Mesenchymal stem cell (in vitro differentiated cells and primary cell): ENCODE measurements at places on chromosomes 5 and 9.

DNA sequence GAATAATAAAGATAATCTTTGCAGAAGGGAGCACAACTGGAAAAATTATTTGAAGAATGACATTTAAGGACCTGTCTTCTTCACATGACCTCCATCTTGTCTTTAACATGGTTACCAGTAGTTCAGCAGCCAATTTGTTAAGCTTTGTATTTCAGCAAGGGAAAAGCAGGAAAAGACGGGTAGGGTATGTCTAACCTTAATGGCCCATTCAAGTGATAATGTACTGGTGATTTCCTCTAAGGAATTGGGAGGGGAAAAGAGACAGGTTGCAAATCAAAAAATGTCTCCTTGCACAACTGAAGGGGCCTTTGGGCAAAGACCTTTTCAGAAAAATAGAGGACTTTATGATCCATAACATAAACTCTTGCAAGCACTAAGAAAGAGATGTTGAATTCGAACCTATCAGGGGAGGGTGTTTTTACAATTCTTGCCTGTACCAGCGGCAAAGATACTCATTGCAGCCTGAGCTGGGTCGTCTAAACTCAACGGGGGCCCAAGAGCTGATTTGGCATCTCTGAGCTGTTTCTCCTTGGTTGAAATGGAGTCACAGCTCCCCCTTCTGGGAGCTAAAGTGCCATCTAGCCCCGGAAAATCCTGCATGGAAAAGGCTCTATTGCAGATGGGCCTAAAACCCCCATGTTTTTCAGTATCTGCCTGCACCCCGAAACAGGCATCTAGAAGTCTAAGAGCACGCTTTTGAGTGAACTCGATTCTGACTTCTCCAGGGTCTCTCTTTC lies 3.8 kb downstream of the BRINP1 start:
- DNase-seq, result peak; percentile 32

- no peak for DNase-seq
These were observed 15.2 kb downstream of the ERP44 start for GRCh38 chr9:100083448-100084127.

DNA sequence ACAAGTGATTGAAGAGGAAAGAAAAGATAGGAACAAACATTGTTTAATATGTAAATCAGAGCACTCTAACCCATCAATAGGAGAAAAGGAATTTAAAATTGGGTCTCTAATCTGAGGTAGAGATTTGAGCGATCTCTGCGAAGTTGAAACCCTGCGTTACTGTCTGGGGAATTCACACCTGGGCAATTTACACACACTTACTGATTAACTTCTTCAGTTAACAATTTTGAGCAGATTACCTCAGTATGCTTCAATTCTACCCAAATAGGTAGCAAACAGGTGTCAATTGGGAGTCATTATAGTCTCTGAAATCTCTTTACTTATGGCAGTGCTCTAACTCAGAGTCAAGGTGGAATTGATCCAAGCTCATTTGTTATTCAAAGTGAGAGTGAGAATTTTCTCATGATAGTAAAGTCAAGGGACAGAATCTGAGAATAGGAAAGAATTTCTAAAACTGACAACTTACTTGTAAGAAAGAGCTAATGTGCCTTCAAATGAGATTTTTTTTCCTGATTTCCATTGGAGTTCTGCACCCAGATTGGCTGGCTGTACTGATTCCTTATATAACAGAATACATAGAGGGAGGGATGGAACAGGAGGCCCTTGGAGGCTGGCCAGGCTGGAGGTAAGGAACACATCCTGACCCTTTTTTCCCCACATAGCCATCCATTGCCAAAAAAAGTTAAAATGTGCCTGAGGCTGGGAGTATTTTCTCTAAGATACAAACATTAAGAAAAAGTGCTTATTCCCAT lies 27.1 kb upstream of the IFNA14 start:
- no peak for DNase-seq

DNA sequence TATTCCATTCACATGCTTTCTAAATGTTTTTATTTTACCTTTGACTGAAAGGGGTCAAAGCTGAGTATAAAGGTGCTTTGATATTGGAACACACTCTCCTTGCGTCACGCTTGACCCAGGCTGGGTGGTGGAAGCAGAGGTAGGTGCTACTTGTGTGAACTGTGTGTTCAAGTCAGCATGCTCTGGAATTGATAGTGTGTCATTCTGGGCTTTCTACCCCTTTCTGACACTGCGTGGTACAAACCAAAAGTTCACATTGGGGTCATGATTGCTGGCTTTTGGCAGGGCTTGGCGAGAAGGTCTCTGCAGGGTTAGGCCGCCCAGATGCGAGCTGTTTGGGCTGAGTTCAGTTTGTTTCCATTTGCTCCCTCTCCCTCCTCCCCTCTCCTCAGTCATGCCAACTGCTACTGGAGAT lies 131.8 kb downstream of the ADAMTSL1 start:
- DNase-seq, result peak; percentile 13

GRCh38 chr5:110040178-110040577 lies 350.5 kb downstream of the MAN2A1 start:
- no peak for DNase-seq

DNA sequence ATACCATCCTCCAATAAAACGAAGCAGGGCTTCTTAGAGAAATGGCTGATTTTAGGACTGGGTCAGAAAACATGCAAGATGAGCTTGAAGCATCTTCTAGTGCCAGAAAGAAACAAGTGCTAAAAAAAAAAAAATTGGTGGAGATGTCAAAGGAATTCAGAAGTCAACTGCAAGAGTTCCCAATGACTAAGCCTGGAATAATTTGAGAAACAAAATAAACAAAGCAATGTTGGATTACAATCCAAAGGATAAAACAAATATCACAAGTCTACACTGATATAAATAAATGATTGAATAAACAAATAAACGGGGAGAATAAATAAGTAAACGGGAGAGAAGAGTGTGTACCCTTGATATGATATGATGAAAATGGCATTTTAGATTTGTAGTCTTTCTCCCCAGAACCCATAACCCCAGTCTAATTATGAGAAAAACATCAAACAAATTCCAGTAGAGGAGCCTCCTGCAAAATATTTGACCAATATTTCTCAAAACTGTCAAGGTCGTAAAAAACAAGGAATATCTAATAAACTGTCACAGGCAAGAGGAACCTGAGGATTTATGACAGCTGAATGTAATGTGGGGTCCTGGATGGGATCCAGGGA lies 63.5 kb upstream of the CCL21 start:
- no peak for DNase-seq

GRCh38 chr9:136238342-136238732 lies 7.3 kb downstream of the QSOX2 start:
- DNase-seq, result no peak

DNA sequence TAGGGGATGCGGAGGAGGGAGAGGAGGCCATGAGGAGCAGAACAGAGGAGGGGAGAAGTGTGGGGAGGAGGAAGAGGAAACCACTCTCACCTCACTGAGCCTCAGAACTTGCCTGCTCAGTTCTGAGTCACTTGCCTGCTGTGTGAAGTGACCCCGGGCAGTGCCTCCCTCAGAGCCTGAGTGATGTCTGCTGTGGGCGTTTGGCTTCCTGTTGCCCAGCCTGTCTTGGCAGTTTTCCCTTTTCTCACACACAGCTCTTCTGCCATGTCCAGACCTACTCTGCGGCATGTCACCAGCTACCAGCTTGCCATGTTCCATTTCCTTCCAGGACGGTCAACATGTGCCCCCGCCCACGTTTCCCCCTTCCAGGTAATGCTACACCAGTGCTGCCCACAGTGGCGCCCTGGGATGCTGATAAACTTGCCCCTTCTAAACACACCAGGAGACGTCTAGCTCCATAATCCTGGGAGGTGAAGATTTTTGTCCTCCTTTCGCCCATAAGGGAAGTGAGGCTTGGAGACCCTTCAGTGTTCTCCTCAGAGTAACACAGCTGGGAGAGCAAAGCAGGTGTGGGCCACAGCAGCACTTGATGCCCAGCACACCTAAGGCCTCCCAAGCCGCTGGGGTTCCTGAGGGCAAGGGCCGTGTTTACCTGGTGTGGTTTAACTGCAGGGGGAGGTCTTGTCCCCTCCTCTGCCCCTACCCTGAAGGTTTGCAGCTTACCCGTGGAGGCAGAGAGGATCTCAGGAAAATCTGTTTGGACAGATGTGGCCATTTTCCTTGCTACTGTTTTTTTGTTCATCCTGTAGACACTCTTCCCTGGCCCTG lies 63.8 kb upstream of the RNF130 start:
- DNase-seq, result no peak

- DNase-seq, result peak; percentile 83
These were observed 6.6 kb downstream of the ISL1 start for GRCh38 chr5:51389577-51390463.

DNA sequence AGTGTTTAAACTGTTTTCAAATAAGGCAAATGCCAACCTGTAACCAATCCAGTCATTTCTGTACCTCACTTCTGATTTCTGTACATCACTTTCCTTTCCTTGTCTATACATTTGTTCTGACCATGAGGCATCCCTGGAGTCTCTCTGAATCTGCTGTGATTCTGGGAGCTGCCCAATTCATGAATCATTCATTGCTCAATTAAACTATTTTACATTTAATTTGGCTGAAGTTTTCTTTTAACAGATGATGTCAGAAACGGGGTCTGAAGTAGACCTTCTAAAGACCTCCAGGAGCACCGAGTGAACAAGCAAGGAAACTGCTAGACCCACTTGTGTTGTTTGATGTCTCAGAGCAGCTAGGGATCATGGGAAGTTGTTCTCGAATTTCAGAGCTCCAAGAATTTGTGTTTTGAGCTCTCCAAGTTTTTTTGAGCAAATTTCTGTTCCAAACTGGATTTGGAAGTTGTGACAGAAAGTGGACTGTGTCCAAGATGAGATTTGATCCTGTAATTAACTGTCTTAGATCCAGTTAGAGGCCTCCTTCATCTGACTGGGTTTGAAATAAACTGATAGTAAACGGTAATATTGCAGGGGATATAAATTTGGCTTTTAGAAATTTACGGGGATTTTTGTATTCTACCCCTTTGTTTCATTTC lies 490.8 kb upstream of the ST8SIA4 start:
- DNase-seq, result no peak

GRCh38 chr5:1380011-1380817 lies 35.3 kb upstream of the CLPTM1L start:
- DNase-seq, result peak; percentile 29

DNA sequence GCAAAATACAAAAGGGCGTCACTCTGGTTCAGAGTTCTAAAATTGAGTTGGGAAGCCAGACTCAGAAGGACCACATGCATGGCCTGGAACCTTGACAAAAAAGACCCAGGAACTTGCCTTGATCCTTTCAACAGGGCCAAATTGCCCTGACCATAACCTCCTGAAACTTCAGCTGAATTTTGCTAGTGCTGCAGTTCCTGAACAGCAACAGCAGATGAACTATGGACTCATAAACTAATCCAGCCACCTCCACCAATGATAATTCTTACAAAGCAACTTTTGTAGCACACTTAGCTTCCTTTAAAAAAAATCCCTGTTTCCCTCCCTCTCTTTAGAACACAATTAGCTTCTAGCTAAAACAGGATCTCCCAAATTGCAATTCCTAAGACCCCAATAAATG lies 155.9 kb downstream of the MAT2B start:
- no peak for DNase-seq

DNA sequence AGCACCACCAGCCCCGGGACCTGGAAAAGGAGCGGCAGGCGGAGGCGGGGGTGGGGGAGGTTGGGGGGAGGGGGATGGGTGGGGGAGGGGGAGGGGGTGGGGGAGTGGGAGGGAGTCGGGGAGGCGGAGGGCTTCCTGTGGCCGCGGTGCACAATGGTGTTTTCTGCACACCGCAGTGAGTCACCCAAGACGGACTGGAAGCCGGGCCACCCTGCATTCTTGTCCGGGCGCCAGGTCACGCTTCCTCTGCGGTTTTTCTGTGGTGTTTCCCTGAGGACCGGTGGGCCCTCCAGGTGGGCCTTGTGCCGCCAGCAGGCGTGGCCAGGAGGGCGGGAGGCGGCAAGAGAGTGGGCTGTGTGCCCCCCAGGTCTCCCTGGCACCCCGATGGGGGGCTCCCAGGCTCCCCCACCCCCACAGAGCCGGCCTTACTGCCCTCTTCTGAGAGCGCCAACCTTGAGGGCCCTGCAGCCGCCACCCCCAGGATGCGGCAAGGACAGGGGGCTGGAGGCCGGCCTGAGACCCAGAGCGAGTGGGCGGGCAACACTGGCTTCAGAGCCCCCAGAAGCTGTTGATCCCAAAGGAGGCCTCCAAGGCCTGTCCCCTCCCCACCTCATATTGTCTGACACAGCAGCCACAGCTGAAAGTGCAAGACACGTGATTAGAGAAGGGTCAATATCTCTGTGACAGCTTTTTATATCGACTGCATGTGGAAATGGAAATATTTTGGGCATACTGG lies 11.1 kb downstream of the EXD3 start:
- DNase-seq, result peak; percentile 86

DNA sequence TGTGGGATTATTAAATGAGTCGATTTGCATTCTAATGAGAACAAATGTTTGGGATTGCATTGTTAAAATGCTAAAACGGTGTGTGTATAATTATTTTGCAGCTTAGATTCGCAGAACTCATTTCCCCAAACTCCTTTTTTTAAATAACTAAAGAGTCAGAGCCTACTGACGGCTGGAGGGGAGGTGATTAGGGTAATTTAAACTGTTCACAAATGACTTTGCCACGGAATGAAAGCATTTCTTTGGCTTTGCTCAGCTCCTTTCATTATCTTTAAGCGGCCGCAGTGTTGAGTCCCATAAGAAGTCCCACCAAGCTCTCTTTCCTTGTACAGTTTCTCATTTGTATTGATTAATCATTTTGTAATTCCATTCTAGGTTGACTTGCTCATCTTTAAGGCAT lies 1632.8 kb downstream of the MAT2B start:
- peak; percentile 16 for DNase-seq

- peak; percentile 15 for DNase-seq
These were observed 383.7 kb upstream of the TRPC7 start for GRCh38 chr5:136749016-136749415.

DNA sequence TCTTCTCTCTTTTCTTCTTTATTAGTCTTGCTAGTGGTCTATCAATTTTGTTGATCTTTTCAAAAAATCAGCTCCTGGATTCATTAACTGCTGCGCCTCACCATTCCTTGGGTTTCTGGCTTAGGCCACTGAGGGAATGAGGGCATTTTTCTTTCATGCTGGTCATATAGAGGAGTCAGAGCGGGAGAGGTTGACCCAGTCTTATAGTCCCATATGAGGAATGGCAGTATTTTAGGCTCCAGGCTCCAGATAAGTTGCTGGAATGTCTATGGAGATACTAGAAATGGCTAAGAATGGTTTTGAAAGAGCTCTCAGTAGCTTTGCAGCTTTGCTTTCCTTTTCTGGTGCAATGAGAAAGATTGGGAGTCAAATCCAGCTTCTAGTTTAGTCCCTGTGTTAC lies 58.2 kb downstream of the GALNT10 start:
- DNase-seq, result no peak

DNA sequence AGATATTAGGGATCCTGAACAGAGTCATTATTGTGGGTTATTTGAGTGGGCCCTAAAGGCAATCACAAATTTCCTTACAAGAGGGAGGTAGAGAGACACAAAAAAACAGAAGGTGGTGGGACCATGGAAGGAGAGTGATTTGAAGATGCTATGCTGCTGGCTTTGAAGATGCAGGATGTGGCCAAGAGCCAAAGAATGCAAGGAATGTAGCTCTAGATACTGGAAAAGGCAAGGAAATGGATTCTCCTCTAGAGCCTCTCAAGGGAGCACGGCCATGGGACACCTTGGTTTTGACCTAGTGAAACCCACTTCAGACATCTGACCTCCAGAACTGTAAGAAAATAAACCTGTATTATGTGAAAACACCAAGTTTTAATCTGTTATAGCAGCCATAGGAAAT lies 53.8 kb downstream of the TTC39B start:
- DNase-seq, result peak; percentile 29
